Midbrain (tissue), 1 donor: ENCODE measurements at places on chromosomes 7 and 10.
A peak's percentile ranks its signal among the peaks of the same experiment; 100 is the strongest.

DNA sequence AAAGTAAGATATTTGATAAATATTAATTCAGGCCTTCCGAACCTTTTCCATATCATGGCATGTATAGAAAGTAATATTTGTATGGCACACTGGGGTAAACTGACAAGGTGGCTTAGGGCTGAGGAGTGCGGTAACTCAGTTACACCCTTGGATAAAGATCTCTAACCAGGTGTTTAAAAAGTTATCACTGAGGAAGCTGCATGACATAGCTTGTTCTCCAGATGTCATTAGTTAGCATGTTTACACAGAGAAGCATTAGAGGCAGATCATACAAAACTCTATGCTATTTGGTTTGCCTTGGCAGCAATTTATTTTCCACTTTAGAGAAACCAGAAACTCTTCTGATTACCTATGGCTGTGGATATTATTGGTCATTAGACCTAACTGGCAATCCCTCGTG, 118.2 kb downstream of the ST7 start:
- no peak for DNase-seq

GRCh38 chr7:148702876-148703670, 4.4 kb downstream of the CUL1 start:
- DNase-seq = no peak

DNA sequence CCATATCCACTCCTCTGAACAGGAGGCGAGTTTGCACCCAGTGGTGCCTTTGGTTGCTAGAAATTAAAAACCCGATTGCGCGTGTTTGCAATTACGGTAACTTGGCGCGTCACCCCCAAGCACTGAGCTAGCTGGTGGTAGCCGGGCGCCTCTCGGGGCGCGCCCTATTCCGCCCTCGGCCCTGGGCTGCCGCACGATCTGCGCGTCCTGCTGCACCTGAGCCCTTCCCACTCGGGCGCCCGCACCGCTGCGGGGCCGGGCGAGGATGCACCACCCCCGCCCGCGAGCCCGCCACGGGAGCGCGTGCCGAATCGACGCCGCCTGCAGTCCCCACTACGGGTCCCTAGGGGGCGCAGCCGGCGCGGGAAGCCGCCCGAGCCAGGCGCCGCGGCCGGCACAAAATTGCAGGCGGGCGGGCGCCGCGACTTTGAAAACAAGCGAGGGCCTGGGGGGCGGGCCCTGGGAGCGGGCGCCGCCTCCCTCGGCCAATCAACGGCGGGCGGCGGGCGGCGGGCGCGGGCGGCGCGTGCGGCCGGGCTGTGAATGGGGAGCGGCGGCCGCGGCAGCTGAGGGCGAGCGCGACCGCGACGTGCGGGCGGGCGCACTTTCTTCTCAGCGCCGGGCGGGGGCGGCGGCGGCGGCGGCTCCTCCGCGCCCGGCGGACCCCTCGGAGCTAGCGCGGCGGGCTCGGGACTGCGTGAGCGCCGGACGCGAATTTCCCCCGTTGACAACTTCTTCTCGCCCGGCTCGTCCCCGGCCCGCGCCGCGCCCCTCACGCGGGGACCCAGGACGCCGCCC, at the start of gene SDK1:
TSS of gene SDK1 (plus strand) at position 602 of the 798 bp plus-strand sequence. CDS start 335 bp downstream, outside the sequence.
- peak; percentile 91 for DNase-seq

DNA sequence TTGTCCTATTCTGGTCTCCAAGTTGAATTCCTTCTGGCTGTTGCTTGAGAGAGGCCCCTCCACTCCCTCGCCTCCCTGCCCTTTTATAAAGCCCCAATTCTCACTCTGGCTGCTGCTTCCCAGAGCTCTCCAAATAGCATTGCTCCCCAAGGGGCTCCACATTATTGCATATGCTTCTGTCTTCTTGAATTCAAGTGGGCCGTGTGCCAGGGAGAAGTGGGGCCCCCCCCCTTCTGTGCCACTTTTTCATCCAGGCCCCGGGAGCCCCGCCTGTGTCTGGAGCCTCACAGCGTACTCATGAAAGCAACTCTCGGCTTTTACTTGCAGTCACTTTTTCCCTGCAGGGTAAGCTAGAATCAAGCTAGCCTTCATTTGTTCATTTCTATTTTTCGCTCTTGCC, 265.1 kb downstream of the CCSER2 start:
- no peak for DNase-seq

GRCh38 chr10:96387161-96387560, 28.4 kb upstream of the OPALIN start:
- DNase-seq = no peak

- no peak for DNase-seq
Measured at GRCh38 chr10:35927990-35928488, 285.9 kb upstream of the FZD8 start.

DNA sequence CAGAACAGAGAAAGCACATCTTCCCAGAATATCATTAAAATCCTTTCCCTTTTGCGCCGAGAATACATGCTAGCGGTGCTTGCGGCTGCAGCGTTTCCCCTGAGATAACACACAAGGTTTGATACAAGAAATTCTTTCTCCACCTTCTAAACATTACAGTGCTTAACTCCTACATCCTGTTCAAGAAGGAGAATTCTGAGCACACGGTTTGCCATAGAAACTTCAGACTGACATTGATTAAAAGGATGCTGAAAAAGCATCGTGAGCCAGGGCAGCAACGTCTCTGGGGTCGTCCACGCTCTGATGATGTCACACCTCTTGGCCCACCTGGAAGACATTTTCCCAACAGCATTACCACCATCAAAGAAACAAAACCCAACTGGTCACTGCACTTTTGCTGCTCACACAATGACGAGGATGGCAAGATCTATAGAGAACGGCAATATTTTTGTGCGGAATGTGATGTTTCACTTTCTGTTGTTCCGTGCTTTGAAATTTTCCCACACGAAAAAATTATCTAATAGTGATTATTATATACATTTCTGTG, 27.0 kb upstream of the PRSS1 start:
- DNase-seq = no peak

DNA sequence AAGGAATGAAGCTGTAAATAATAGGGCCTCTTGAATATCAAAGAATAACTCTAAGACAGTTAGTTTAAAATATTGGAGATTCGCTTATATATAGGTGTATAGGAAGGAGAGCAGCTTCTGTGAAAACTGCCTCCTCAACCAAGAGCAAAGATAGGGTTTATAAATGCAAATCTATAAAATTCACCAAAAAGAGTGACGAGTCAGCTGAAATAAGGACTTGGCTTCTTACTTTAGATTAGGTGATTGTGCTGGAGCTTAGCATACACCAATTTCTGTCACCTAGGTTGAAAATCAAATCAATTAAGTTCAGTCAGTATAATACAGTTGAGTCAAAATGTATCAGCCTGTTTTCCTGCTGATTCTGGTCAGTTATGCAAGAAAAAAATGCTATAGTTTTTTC, 113.8 kb upstream of the SGCE start:
- no peak for DNase-seq

DNA sequence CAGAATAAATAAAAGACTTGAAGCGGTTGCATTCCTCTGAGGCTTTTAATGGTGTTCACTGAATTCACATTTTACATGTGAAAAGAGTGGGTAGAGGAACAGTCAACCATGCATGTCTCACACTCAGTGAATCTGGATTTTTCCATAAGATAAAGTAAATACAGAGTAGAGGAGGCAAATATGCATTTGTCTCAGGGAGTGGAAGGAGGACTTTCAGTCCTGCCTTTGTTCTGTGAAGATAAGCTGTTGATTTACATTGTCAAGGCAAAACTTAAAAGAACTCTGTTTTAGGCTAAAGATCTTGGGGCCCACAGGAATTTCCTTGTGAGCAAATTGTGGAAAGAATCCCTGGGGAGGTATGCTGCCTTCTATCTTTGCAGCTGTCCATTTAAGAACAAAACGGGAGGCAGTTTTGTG, 825.3 kb upstream of the MBL2 start:
- no peak for DNase-seq

DNA sequence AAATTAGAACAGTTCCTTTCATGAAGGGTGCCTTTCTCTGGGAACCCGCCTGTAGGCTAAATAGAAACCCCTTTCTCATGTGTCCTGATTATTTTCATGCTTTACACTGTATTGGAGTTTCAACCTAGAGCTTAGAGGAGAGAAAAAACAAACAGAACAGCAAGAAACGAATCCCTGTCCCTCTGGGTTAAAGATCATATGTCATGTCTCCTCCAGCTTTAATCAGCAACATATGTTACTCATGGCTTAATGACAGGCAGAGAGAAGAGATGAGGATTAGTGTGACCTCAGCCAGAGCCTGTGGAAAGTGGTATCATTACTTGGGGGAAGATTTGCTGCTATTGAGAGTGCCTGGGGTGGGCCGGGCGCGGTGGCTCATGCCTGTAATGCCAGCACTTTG, 32.1 kb downstream of the CRCP start:
- no peak for DNase-seq
